ENCODE measurements at places on chromosomes 3 and 15.
A peak's percentile ranks its signal among the peaks of the same experiment; 100 is the strongest.

DNA sequence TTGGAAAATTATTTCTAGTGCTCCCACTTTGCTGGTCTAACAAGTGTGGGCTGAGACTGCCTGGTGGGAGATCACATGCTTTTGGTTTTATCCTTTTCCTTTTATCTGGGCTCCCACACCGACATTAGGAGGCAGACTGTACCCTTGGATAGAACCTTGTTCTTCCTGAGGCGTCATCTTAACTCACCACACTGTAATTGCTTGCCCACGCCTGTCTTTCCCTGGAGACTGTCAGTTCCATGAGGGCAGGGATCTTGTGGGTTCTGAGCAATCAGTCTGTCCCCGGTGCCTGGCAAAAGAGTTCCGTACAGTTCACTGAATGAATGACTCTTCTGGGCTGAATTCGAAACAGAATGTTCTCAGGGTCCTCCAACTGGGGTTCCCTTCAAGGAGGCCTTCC is 124.6 kb upstream of the ABHD17C start:
- no peaks in the 10 kb centered on the region for H3K27me3 ChIP-seq
- H3K36me3 ChIP-seq, result no peaks in the 10 kb centered on the region
- no peak for DNase-seq
- no peaks in the 10 kb centered on the region for H3K4me1 ChIP-seq
- no peak overlapping the region for H3K27ac ChIP-seq

DNA sequence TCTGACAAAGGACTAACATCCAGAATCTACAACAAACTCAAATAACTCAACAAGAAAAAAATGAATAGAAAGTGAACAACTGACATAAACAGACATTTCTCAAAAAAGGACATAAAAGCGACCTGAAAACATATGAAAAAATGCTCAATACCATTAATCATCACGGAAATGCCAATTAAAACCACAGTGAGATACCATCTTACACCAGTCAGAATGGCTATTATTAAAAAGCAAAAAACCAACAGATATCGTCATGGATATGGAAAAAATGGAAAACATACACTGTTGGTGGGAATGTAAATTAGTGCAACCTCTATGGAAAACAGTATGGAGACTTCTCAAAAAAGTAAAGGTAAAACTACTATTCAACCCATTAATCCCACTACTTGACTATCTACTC is 53.3 kb downstream of the ZNF385D start:
- no peaks in the 10 kb centered on the region for H3K27me3 ChIP-seq
- no peaks in the 10 kb centered on the region for H3K4me1 ChIP-seq
- no peak overlapping the region for H3K4me3 ChIP-seq
- H3K36me3 ChIP-seq, result no peaks in the 10 kb centered on the region
- H3K27ac ChIP-seq, result no peak overlapping the region

- no peaks in the 10 kb centered on the region for H3K36me3 ChIP-seq
- H3K27me3 ChIP-seq, result no peaks in the 10 kb centered on the region
- H3K4me3 ChIP-seq, result no peak overlapping the region
- peak; percentile 31 for DNase-seq
- no peak overlapping the region for H3K27ac ChIP-seq
These were observed 10.5 kb downstream of the NUTM1 start for GRCh38 chr15:34353627-34354026.

DNA sequence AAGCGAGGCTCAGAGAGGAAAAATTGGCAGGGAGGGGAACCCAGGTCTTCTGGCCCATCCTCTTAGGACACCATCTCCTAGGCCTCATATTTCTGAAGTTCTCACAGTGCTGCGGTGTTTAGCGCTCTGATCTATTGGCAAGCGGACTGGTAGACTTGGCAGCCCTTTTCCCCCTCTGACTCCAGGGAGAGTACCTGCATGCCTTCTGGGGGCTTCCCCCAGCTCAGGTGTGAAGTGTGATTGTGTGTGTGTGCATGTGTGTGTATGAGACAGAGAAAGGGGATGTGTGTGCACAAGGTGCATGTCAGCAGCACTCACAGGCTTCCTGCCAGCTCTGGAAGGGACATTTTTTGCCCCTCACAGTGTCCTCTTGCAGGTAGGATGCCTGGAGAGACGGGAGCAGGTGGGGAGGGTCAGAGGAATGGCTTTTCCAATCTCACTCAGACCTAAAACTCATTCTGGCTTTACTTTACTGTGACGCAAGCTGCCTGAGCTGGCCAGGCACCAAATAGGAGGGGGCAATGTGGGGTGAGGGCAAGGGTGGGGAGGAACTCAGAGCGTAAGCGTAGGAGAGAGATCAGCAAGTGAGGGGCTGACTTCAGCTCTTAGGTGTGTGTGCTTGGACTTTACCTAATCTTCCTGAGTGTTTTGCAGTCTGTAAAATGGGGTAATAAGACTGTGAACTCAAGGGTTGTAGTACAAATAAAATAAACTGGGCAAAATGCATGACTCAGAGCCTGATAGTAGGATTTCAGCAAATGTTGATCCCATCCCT is 4.0 kb upstream of the IL17RE start:
- H3K27ac ChIP-seq, result no peak overlapping the region
- DNase-seq, result no peak
- H3K27me3 ChIP-seq, result no peaks in the 10 kb centered on the region
- no peak overlapping the region for H3K4me3 ChIP-seq

- peak overlapping the region; percentile 75 for H3K27ac ChIP-seq
- peaks cover 49% of the 10 kb centered on the region for H3K4me1 ChIP-seq
- no peaks in the 10 kb centered on the region for H3K27me3 ChIP-seq
- no peak for DNase-seq
These were observed 1.8 kb upstream of the PCBP4 start for GRCh38 chr3:51968883-51969678.

GRCh38 chr3:87795701-87796100 is 263.1 kb downstream of the CGGBP1 start:
- no peak overlapping the region for H3K27ac ChIP-seq
- H3K36me3 ChIP-seq, result no peaks in the 10 kb centered on the region
- no peaks in the 10 kb centered on the region for H3K4me1 ChIP-seq
- no peaks in the 10 kb centered on the region for H3K27me3 ChIP-seq
- DNase-seq, result no peak

GRCh38 chr15:91961357-91961756 is 107.8 kb downstream of the SLCO3A1 start:
- no peak overlapping the region for H3K27ac ChIP-seq
- DNase-seq, result no peak
- no peaks in the 10 kb centered on the region for H3K27me3 ChIP-seq
- no peaks in the 10 kb centered on the region for H3K36me3 ChIP-seq

GRCh38 chr15:72242775-72243370 is 11.9 kb upstream of the PKM start:
- no peaks in the 10 kb centered on the region for H3K27me3 ChIP-seq
- no peak overlapping the region for H3K4me3 ChIP-seq
- H3K27ac ChIP-seq, result no peak overlapping the region

DNA sequence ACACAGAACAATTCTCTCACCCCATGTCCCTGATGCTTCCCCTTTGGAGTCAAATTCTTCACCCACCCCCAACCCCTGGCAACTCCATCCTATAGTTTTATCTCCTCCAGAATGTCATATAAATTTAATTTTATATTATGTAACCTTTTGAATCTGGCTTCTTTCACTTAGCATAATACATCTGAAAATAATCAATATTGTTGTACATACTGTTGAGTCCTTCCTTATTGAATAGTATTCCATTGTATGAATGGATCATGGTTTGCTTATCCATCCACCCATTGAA is 98.9 kb upstream of the TSC22D2 start:
- H3K36me3 ChIP-seq, result no peaks in the 10 kb centered on the region
- no peaks in the 10 kb centered on the region for H3K27me3 ChIP-seq
- no peak for DNase-seq
- H3K4me3 ChIP-seq, result no peak overlapping the region

DNA sequence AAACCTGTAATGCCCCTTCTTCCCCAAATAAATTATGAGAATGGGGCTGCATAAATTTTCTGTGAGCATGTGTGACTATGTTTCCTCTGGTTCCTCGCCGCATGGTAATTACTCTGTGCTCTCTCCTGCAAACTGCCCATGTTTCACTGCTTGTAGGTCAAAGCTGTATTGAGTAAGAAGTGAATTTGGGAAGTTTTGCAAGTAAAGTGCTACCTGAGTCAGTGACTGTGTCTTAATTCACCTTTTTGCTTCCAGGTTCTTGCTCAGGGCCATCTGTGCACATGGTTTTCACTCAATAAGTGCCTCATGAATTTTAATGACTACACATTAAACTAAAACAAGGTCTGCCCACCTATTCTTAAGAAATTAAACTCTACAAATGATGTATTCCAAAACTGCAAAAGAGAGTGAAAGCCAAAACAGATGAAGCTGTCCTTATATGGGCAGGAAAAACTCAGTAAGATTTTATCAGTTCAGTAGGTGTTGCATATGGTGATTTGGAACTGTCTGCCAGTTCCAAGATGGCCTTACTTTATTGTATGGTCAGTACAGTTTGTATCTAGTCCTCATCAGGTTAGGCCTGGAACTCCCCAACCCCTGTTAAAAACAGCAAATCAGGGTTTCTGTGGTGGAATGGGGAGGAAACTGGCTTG is 100.0 kb downstream of the LPP start:
- no peak overlapping the region for H3K27ac ChIP-seq
- H3K36me3 ChIP-seq, result peaks cover 4% of the 10 kb centered on the region
- H3K4me3 ChIP-seq, result no peak overlapping the region

GRCh38 chr3:179881791-179882190 is 154.9 kb downstream of the PEX5L start:
- H3K4me3 ChIP-seq, result no peak overlapping the region
- DNase-seq, result no peak
- H3K27ac ChIP-seq, result no peak overlapping the region
- no peaks in the 10 kb centered on the region for H3K36me3 ChIP-seq
- peaks cover 31% of the 10 kb centered on the region for H3K4me1 ChIP-seq
- no peaks in the 10 kb centered on the region for H3K27me3 ChIP-seq

- no peak for DNase-seq
- no peaks in the 10 kb centered on the region for H3K27me3 ChIP-seq
- no peak overlapping the region for H3K4me3 ChIP-seq
- H3K27ac ChIP-seq, result no peak overlapping the region
- H3K36me3 ChIP-seq, result no peaks in the 10 kb centered on the region
These were observed 430.3 kb upstream of the PDZRN3 start for GRCh38 chr3:74055061-74055460.

- H3K27ac ChIP-seq, result no peak overlapping the region
- H3K36me3 ChIP-seq, result no peaks in the 10 kb centered on the region
- H3K4me1 ChIP-seq, result peaks cover 14% of the 10 kb centered on the region
- peak; percentile 76 for DNase-seq
- no peak overlapping the region for H3K4me3 ChIP-seq
These were observed 30.0 kb downstream of the SLC6A11 start for GRCh38 chr3:10845839-10846656.

- no peak overlapping the region for H3K27ac ChIP-seq
- peak; percentile 73 for DNase-seq
- no peak overlapping the region for H3K4me3 ChIP-seq
These were observed 99.5 kb upstream of the KCNMB2 start for GRCh38 chr3:178436773-178437172.

- no peaks in the 10 kb centered on the region for H3K27me3 ChIP-seq
- DNase-seq, result no peak
- H3K27ac ChIP-seq, result no peak overlapping the region
- H3K4me3 ChIP-seq, result no peak overlapping the region
- H3K36me3 ChIP-seq, result no peaks in the 10 kb centered on the region
These were observed 23.3 kb upstream of the CYP11A1 start for GRCh38 chr15:74390647-74391288.

GRCh38 chr15:78766041-78766440 is 45.2 kb downstream of the ADAMTS7 start:
- H3K4me1 ChIP-seq, result peaks cover 35% of the 10 kb centered on the region
- no peaks in the 10 kb centered on the region for H3K36me3 ChIP-seq
- no peak overlapping the region for H3K4me3 ChIP-seq
- DNase-seq, result no peak
- no peaks in the 10 kb centered on the region for H3K27me3 ChIP-seq
- H3K27ac ChIP-seq, result no peak overlapping the region

- no peaks in the 10 kb centered on the region for H3K27me3 ChIP-seq
- H3K4me3 ChIP-seq, result no peak overlapping the region
- no peaks in the 10 kb centered on the region for H3K4me1 ChIP-seq
- no peaks in the 10 kb centered on the region for H3K36me3 ChIP-seq
- no peak for DNase-seq
- no peak overlapping the region for H3K27ac ChIP-seq
These were observed 73.0 kb upstream of the ADPGK start for GRCh38 chr15:72856549-72857040.

DNA sequence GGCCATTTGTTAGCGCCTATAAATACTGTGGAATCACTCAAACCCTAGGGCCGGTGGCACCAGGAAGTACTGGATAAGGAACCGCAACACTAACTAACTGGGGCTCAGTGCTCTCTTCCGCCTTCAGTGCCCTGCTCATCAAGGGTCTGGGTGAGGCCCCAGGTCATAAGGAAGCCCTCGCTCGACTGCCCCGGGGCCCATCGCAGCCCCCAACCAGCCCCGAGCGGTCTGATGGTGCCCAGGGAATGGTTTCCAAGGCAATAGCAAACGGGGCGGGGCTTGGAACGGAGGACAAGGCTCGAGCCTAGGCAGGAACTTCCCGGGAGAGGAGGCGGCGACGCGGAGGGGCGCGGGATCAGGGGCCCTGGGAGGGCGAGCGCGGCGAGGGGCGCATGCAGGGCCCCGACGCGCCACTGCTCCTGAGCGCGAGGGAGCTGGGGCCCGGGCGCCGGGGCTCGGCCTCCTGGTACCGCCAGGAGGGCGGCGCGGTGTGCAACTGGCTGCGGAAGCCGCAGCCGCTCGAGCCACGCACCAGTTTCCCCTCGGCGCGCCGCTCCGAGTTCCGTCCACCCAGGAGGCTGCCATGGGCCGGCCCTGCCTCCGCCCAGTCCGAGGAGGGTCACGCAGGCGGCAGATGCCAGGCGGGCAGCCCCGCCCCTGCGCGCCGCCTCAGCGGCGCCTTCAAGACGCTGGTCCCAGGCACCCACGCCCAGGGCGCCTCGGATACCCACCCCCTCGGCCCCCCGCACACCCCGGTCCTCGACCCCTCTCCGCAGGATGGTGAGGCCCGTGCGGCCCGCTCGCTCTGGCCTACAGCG is at the start of gene TTLL3:
Gene TTLL3, plus strand, starts transcription at position 648 of the 818 bp plus-strand sequence. CDS start 400 bp downstream, outside the sequence.
- peak within 1 kb of the TSS; percentile 69 for H3K27ac ChIP-seq
- peaks cover 16% of the 10 kb centered on the region for H3K4me1 ChIP-seq
- H3K27me3 ChIP-seq, result no peaks in the 10 kb centered on the region
- peak within 1 kb of the TSS; percentile 50 for H3K4me3 ChIP-seq
- DNase-seq, result peak; percentile 72

GRCh38 chr3:81463781-81464180 is 297.7 kb downstream of the GBE1 start:
- H3K36me3 ChIP-seq, result no peaks in the 10 kb centered on the region
- no peak overlapping the region for H3K27ac ChIP-seq
- no peaks in the 10 kb centered on the region for H3K4me1 ChIP-seq
- no peak for DNase-seq
- no peak overlapping the region for H3K4me3 ChIP-seq
- no peaks in the 10 kb centered on the region for H3K27me3 ChIP-seq

DNA sequence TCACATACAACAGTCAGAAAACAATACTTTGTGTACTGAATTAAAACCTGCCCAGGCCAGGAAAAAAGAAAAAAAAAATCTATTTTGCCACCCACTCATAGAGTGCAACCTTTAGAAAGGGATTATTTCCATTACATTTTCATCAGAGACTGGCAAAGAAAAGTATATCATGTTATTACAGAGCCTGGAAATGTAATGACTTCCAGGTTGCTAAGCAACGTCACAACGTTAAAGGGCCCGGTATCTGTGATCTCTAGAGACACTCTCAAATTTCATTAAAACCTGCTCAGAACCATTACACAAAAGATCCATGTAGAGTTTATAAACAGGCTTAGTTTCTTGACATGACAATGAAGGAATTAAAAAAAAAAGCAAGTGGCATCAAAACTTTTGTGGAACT is 170.5 kb downstream of the CTNNB1 start:
- H3K4me3 ChIP-seq, result no peak overlapping the region
- H3K27me3 ChIP-seq, result no peaks in the 10 kb centered on the region
- H3K36me3 ChIP-seq, result no peaks in the 10 kb centered on the region
